NCI-H1417 (cell line): ENCODE measurements at places on chromosomes 2 and 18.

- DNase-seq, result no peak
These were observed 605.2 kb upstream of the SYT4 start for GRCh38 chr18:43882358-43883055.

- no peak for DNase-seq
These were observed 17.8 kb upstream of the BMP10 start for GRCh38 chr2:68889021-68889420.

DNA sequence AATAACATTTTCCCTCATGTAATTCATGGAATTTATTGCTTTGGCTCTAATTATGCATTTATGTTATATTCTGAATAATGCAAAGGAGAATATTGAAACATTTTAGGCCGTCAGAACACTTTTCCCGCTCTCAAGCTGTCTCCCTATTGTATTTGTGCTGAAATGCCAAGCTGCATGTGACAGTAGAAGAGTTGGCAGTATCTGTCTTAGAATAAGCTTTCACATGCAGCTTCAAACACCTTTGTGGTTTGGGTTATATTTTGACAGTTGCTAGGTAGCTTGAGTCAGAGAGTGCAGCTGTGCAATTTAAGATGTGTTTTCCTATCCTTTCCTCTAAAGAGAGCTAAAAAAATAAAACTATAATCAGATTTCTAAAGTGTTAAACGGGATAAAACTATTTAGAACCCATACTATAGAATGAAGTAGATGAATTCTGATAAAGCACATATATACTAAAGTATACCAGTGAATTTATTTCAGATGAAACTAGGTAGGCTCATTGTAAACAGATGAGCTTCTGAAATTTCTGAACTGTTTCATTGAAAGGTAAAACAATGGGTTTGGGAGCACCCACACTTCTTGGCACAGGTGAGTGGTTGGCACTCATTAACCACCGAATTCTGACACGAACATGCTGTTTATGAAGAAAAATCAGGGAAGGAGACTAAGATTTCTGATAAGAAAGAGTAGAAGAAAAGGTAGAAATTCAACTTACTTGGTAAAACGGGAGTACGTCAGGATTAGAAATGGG, 43.4 kb downstream of the PLCL1 start:
- DNase-seq, result no peak

DNA sequence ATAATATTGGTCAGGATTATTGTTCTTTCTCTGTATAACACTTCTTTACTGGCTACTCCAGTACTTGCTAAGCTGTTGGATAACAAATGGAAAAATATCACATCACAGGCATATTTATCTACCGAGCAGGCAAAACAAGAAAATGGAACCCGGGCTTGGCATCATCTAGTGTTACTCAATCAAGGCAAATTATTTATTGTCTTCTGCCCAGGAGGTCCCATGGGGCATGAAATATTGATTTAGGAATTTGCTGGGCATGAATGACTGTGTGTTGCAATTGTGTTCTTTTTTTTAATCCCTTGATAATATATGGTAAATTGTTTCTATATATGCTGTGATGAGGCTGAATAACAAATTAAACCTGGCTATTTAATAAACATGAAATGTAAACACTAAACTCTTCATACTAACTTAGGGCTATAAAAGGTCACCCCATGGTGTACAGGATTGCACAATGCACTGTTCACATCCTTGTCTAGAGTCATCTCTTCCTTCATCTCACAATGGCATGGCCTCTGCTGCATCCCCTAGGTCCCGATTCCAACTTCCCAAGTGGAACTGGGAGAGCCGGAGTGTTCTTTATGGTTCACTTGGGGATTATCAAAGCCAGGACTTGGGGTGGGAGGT, 2.2 kb upstream of the PARD3B start:
- no peak for DNase-seq

DNA sequence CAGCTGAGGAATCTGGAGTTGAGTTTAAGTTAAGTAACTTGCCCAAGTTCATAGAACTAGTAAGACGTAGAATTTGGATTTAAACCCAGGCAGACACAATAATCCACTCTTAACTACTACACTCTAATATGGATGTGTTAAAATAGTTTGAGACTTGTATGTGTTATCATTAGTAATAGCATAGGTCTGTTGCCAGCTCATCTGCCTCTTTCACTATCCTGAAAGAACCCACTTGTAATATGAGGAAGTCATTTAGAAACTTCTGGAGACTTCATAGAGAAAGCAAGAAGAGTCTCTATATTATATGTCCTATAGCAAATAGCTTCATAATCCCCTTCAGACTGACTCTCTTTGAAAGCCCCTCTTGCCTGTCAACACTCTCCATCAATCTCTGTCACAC, 43.0 kb upstream of the ACADL start:
- DNase-seq, result no peak

DNA sequence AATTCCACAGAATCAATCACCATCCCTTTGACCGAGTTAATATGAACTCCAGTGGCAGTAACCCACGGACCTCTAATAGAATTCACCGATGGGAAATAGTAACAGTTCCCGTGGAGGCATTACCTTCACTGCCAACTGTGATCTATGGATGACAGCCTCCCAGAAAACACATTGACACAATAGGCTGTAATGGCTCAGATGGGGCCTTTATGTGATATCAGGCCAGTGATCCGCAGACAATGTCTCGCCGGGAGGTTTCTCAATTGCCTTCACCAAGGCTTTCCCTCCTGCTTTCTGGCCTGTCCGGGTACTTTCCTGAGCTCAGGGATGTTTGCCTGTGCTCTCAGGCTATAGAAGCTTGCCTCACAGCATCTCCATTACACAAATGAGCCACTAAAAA, 34.4 kb upstream of the KLF7 start:
- DNase-seq, result no peak
